ENCODE measurements at places on chromosomes 4 and X. TPM values are rescaled to one million over a fixed set of nuclear protein-coding genes. Genes with fewer than 3 reads are reported as not detected.

DNA sequence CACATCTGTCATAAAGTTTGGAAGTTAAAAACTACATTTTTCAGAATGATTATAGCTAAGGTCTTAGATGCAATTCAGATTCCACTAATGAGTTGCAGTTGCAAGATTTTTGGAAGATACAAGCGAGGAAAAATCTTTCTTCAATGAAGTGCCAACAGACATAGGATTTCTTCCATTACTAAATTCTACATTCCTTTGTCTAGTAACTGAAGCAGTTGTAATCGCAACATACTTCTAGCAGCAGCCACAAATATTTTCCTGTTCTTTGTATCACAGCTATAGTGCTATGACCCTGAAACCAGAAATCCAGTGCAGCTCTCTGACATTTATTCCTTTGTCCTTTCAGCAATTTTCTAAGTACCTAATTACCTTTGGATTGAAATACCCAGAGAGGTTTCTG, 225.2 kb upstream of the SLIT2 start:
- no peak overlapping the region for H3K4me3 ChIP-seq
- no peaks in the 10 kb centered on the region for H3K4me1 ChIP-seq
- no peak for DNase-seq
- no peak overlapping the region for H3K27ac ChIP-seq
- no peaks in the 10 kb centered on the region for H3K36me3 ChIP-seq
- no peaks in the 10 kb centered on the region for H3K27me3 ChIP-seq

DNA sequence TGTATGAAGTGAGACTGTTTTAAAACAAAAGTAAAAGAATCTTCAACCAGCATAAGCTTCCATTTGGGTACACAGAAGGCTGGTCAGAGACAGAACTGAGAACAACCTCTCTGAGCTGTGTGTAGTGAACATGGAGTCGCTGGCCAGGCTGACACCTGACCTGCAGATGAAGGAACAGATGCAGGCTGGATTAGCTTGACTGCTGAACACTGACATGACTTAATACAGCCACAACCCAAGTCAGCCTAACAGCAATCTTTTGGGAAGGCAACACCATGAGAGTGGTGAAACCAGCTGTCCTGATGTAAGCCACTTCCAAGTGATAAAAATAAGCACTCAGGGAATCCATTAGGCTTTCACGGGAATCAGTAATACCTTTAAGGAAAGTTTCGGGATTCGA, 10.1 kb downstream of the SCARB2 start:
- no peaks in the 10 kb centered on the region for H3K27me3 ChIP-seq
- no peak overlapping the region for H3K4me3 ChIP-seq
- DNase-seq = no peak
- no peaks in the 10 kb centered on the region for H3K36me3 ChIP-seq
- H3K27ac ChIP-seq = no peak overlapping the region
- H3K4me1 ChIP-seq = peaks cover 17% of the 10 kb centered on the region

DNA sequence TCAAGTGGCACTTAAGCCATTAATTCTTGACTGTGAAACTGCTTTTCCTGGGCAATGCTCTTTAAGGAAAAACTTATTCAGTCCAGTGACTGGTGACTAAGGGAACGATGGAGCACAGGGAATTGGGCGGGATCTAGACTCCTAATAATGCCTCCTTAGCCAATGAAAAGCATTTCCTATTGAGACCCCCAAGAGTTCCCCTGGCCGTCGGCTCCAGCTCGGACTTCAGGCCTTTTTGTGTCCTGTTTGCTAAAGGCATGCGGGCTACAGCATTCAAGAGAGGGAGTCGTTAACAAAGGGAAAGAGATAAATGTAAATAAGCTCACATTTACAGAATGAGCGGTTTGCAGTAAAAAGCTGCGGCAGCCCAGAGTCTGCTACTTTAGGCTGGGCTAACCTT, at the start of gene LPAR4:
Gene LPAR4, plus strand, starts transcription at position 232 of the 400 bp plus-strand sequence. CDS start 7,150 bp downstream, outside the sequence.
- H3K27ac ChIP-seq = no peak within 1 kb of the TSS
- no peaks in the 10 kb centered on the region for H3K4me1 ChIP-seq
- no peak for DNase-seq

CSAG3 gene
- total RNA-seq = not detected

LDB2 gene
- total RNA-seq = not detected

GPR143 gene
- total RNA-seq = not detected

MORC4 gene
- 11.3 TPM for total RNA-seq

DNA sequence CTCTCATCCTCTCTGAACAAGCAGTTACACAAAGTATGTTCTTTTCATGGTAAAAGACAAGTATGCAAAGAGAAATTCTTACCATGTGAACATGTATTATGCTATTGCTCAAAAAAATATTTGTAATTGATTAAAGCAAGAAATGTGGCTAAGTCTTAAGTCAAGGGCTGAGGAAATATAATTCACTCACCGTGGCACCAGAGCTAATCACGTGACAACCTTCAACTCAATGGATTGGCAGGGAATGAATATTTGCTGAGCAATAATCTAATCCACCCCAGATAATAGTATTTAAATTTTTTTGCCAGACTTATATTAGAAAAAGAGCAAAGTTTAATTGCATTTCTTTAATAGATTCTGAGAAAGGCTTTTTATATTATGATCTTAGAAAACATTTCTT, 310.2 kb downstream of the HS3ST1 start:
- no peaks in the 10 kb centered on the region for H3K27me3 ChIP-seq
- no peaks in the 10 kb centered on the region for H3K36me3 ChIP-seq
- no peak for DNase-seq
- no peak overlapping the region for H3K27ac ChIP-seq
- H3K4me1 ChIP-seq = no peaks in the 10 kb centered on the region
- no peak overlapping the region for H3K4me3 ChIP-seq

OTC gene
- not detected for total RNA-seq

DNA sequence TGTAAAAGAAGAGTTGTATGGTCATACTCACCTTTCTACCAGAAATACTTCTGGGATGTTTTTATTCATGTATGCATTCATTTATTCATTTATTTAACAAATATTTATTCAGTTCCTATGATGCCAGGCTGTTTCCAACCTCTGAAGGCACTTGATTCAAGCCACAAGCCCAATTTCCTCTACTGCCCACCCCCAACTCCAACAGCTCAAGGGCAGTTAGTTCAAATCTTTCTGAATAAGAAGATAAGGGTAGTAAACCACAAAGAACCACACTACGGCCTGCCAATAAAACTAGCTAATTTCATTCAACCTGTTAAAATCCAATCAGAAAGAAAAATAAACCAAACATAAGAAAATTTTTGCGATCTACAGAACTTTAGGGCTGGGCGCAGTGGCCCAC, 31.2 kb downstream of the LRBA start:
- no peaks in the 10 kb centered on the region for H3K27me3 ChIP-seq
- peaks cover 7% of the 10 kb centered on the region for H3K4me1 ChIP-seq
- DNase-seq = no peak
- no peaks in the 10 kb centered on the region for H3K36me3 ChIP-seq
- H3K4me3 ChIP-seq = no peak overlapping the region

DNA sequence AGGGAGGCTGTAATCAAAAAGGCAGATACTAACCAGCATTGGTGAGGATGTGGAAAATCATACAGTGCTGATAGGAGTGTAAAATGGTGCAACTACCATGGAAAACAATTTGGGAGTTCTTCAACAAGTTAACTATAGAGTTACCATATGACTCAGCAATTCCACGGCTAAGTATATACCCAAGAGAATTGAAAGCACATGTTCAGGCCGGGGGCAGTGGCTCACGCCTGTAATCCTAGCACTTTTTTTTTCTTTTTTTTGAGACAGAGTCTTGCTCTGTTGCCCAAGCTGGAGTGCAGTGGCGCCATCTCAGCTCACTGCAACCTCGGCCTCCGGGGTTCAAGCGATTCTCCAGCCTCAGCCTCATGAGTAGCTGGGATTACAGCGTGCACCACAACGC, 15.0 kb upstream of the CD99L2 start:
- H3K4me3 ChIP-seq = no peak overlapping the region
- no peaks in the 10 kb centered on the region for H3K36me3 ChIP-seq
- no peak for DNase-seq

DNA sequence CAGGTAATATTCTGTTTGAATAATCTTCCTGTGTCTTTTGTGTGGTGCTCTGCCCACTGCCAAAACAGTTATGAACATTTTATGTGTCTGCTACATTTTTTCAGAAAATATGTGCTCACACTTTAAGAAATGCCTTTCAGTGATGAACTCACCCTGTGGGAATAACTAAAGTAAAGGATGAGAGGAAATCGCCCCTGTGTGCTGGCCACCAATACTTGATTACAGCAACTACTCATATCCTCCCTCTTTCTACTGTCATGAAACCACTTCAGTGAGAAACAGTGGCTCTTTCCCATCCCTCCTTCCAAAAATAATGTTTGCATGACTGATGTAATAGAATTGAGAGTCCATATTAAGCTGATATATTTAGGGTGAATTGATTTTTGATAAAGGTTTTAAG, 900.9 kb downstream of the RAB28 start:
- no peak overlapping the region for H3K27ac ChIP-seq
- no peak overlapping the region for H3K4me3 ChIP-seq
- no peaks in the 10 kb centered on the region for H3K36me3 ChIP-seq
- H3K27me3 ChIP-seq = no peaks in the 10 kb centered on the region
- no peak for DNase-seq

DNA sequence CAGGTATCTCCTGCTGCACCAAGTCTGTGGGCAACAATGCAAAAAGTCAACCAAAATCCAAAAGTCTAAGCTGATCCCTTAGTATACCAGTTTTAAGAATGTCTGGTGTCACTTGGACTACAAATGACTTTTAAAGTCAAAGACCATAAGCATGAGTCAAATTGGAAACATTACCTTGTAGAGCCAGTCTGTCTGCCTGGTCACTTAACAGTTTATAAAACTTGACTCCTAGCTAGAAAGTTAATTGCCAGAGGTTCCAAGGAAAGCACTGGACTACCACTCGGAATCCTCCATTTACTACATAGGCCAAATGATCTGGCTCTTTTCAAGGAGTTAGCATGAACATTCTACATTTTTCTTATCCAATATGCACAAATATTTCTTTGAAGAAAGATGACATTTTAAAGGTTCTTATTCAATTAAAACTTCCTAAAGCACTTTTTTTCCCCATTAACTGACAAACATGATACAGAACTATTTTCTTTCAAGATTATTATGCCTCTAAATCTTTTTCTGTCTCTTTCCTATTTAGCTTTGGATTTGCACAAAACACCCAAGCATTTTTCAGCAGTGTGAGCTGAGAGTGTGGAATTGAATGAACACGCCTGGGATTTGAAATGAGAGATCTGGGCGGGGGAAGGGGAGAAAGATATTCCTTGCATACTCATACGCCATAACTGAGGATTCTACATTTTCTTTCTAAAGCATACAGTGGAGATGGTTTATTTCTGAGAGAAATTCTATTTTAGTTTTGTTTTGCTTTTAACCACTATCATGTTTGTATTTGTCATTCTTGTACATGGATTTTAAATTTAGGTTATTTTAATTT, 188.4 kb downstream of the SHROOM3 start:
- H3K36me3 ChIP-seq = no peaks in the 10 kb centered on the region
- no peak for DNase-seq
- no peak overlapping the region for H3K4me3 ChIP-seq
- H3K27me3 ChIP-seq = no peaks in the 10 kb centered on the region
- H3K4me1 ChIP-seq = no peaks in the 10 kb centered on the region

PDZD4 gene
- 2.3 TPM for total RNA-seq

DNA sequence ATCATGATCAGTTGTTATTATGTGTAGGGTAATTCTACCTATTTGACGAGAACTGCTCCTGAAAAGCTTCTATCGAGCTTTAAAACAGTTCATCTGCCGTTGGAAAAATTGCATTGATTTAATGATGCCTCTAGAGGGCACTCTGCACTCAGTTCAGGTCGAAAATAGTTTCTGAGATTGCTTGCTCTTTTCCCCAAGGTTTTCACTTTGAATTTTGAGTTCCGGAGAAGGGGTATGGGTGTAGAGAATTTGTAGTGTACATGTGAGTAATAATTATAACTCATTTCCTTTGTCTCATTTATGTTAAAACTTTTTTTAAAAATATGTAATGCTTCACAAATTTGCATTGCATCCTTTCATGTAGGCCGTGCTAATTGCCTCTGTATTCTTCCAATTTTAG, 28.4 kb upstream of the TNIP3 start:
- no peaks in the 10 kb centered on the region for H3K36me3 ChIP-seq
- H3K4me3 ChIP-seq = peak overlapping the region; percentile 52
- H3K4me1 ChIP-seq = peaks cover 55% of the 10 kb centered on the region
- DNase-seq = no peak
- no peaks in the 10 kb centered on the region for H3K27me3 ChIP-seq

- no peak for DNase-seq
- no peak overlapping the region for H3K4me3 ChIP-seq
- H3K27ac ChIP-seq = no peak overlapping the region
- no peaks in the 10 kb centered on the region for H3K36me3 ChIP-seq
- H3K27me3 ChIP-seq = no peaks in the 10 kb centered on the region
Observed at GRCh38 chrX:139094671-139095592, 383.4 kb upstream of the FGF13 start.

GRCh38 chr4:139908636-139909437, 243.2 kb downstream of the MGST2 start:
- no peaks in the 10 kb centered on the region for H3K4me1 ChIP-seq
- no peaks in the 10 kb centered on the region for H3K36me3 ChIP-seq
- DNase-seq = no peak
- H3K27ac ChIP-seq = no peak overlapping the region
- no peaks in the 10 kb centered on the region for H3K27me3 ChIP-seq
- no peak overlapping the region for H3K4me3 ChIP-seq

VCX3B gene
- total RNA-seq = not detected

GRCh38 chrX:28756647-28757046, 169.4 kb downstream of the IL1RAPL1 start:
- H3K4me1 ChIP-seq = no peaks in the 10 kb centered on the region
- DNase-seq = no peak
- no peak overlapping the region for H3K27ac ChIP-seq
- no peaks in the 10 kb centered on the region for H3K27me3 ChIP-seq
- H3K4me3 ChIP-seq = no peak overlapping the region

ACOX3 gene
- total RNA-seq = 22.3 TPM

DNA sequence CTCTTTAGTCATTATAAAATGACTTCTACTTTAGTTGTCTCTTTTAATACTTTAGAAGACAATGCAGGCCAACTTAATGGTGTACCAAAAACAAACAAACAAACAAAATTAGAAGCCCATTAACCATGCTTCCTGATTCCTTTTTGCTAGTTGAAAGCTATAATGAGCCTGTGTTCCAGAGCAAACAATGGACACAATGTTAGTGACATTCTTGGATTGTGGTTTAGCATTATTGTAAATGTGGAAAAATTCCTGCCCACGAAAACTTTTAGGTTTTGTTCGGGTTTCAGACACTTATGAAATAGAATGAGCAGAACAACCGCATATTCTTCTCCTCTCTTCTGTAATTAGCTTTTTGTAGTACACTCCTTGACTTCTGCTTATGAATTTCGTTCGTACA, 1682.7 kb upstream of the PCDH7 start:
- H3K27me3 ChIP-seq = no peaks in the 10 kb centered on the region
- no peak overlapping the region for H3K4me3 ChIP-seq
- no peak overlapping the region for H3K27ac ChIP-seq
- no peaks in the 10 kb centered on the region for H3K36me3 ChIP-seq
- DNase-seq = no peak

DNA sequence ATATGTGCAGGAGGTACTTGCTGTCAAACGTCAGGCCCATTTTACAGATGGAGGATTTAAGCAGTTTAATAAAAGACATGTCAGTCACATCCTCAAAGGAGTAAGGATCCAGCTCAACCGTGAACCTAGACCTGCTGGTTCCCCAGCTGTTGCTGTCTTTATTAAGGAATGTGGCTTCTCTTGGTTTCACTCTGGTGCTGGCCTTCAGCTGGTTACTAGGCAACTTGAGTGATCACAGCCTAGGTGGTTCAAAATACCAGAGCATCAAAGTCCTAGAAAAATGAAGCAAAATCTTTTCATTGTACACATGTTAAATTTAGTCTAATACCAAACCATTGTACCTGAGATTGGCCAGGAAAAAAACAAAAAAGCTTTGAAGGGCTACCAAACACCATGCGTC, 32.7 kb upstream of the GLRA2 start:
- DNase-seq = no peak
- peak overlapping the region; percentile 43 for H3K27ac ChIP-seq
- peak overlapping the region; percentile 38 for H3K4me3 ChIP-seq
- H3K4me1 ChIP-seq = no peaks in the 10 kb centered on the region
- no peaks in the 10 kb centered on the region for H3K27me3 ChIP-seq

LONRF3 gene
- 1.3 TPM for total RNA-seq
